ENCODE measurements at places on chromosomes 2 and 18.

DNA sequence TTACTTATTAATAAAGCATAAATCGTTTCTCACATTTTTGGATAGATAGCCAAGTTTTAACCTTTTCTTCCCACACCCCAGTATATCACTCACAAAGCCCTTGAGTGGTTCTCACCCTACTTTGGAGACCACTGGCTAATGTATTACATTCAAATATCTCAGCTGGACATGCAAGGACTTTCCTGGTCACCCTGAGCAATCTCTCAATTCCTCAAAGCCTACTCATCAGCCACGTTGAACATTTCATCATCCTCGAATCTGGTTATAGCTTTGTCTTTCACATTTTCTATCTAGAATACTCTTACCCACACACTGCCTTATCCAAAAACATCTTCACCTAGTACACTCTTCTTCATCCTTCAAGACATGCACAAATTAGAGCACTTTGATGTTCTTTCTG is 71.1 kb upstream of the MAPRE2 start:
- DNase-seq: no peak

- peak; percentile 36 for DNase-seq
Measured at GRCh38 chr2:179963626-179964025, 43.5 kb downstream of the CWC22 start.

DNA sequence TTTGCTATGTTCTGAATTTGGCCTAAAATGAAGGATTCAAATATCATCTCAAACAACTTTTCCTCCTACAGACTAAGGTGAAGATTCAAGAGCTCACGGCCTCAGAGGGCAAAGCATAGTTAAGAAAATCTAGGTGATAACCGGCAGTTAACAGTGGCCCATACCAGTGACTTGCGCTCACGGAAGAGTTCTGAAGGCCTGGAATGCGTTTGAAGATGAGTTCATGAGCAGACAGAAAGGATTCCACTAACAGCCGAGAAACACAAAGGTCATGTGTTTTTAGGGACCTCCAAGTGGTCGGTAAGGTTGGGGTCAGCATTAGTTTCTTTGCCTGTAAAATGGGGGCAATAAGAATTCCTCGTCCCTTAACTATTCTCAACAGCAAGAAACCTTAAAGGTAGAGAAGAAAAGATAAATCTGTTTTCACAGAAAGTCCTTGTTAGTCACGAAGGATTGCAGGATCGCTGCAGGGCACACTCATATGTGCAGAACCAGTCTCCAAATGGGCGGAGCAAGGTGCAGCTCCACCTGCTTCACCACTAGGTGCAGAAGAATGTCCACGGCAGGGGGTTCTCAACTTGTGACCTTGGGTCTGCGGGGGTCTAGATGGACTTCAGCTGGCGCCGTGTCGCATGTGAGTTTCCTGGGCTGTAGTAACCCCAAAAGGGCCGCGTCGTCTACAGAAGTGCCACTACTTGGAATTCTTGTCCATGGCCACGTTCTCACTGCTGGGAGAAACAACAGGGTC is 708 bp upstream of the RPIA start:
- DNase-seq: no peak

DNA sequence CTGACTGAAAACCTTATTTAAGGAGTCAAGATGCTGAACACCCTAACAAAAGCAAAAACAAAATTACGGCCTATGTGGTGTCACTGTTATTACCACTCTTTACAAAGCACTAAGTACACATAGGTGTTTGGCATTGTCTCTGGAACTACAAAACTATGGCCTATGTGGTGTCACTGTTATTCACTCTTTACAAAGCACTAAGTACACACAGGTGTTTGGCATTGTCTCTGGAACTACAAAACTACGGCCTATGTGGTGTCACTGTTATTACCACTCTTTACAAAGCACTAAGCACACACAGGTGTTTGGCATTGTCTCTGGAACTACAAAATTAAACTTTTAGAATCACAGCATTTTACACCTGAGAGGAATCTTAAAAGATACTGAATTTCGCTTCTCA is 47.4 kb downstream of the SLC35F5 start:
- DNase-seq: no peak

DNA sequence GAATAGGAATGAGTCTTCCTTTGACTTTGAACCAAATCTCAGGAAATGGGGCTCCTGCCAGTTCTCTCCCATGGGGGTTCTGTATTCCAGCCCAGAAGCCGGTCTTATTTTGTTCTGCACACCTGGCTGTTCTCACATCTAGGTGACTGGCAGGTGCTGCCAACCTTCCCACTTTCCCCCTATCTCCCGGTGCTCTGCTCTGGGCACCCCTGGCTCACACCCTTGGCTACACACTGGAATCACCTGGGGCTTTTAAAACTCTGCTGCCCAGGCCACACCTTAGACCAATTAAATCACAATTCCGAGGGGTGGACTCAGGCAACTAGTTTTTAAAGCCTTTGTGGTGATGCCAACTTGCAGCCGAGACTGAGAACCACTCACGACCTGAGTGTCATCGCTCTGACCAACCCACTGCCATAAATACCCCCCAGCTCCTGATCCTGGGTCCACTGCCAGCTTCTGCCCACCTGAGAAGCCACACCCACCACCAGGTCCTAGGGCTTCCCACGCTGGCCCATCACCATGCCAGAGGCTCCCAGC is 69.2 kb downstream of the KCNF1 start:
- DNase-seq: no peak

- DNase-seq: no peak
Measured at GRCh38 chr18:51429644-51430043, 232.2 kb upstream of the MEX3C start.
